ENCODE measurements at places on chromosomes 13 and 19. TPM values are rescaled to one million over a fixed set of nuclear protein-coding genes. Genes with fewer than 3 reads are reported as not detected.

LILRA1 gene
- total RNA-seq, result not detected

DNA sequence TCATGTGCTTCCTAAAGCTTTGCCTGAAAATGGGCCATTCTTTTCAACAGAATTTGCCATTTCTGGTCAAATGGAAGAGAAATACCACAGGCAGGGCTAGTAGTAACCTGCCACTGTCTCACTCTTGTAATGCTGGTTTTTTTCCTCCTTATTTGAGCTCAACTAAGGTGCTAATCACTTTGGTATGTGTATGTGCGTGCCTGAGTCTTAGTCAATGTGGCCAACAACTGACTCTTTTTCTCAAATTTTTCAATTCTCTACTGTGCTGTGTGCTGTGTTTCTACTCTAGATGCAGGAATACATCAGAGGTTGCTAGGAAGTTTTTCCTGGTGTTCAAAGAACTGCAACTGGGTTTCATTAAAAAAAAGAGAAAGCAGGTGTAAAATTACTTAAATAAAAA lies 870.2 kb downstream of the EFNB2 start:
- peak; percentile 86 for DNase-seq

CD22 gene
- total RNA-seq, result 0.71 TPM

- DNase-seq, result no peak
Observed at GRCh38 chr13:62287764-62288163, 872.1 kb upstream of the PCDH20 start.

GRCh38 chr13:107590556-107590955 lies 624.8 kb downstream of the LIG4 start:
- no peak for DNase-seq

IGFL4 gene
- total RNA-seq, result 1.5 TPM

All from mammary epithelial cell (primary cell).